ENCODE measurements at places on chromosomes 1 and 21.

DNA sequence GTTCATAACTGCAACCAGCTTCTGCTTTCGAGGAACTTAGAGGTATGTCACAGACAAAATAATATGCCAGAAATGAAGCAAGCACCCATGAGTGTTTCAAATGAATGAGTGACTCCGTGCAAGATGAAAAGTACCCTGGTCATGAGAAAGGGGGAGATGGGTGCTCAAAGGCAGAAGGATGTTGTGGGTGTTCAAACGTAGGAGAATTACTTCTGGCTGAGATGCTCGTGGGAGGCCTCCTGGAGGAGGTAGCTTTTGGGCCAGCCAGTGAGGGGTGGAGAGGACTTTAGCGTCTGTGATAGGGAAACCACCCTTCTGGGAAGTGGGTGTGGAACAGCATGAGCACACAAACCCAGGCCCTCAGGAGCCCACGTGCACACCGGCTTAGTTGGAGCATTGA, 113.8 kb downstream of the SYF2 start:
- DNase-seq = no peak

DNA sequence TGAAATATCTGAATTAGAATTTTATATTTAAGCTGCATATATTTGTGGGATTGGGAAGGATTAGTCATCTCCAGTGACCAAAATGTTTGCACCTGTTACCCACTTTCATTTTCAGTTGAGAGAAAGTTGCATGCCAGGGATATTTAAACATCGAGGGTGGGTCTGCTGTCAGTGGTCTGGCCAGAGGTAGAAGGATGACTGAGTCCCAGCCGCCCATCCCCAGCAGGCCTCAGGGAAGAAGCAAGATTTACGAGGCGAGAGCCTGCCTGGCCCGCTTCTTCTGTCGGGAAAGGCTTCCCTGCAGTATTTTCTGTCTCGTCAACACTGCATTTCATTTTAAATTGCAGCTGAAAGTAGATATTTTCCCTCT, 1.4 kb upstream of the MAN1C1 start:
- DNase-seq = no peak

DNA sequence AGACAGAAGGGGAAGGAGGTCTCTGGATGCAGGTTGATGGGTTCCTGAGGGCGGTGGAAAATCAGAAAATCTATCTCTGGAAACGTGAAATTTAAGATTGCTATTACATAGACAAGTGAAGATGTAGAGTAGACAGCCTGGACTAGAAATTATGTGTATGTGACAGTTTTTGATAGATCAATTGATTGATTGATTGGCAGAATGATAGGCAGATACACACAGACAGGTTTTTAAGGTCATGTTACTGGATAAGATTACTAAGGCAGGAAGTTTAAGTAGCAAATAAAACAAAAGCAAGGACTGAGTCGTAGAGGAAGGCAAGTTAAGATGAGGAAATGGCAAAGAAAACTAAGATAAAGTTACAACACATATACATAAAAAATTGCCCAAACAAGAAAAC, 124.7 kb downstream of the RGS21 start:
- no peak for DNase-seq

GRCh38 chr21:33686386-33686785, 44.1 kb downstream of the ITSN1 start:
- no peak for DNase-seq

DNA sequence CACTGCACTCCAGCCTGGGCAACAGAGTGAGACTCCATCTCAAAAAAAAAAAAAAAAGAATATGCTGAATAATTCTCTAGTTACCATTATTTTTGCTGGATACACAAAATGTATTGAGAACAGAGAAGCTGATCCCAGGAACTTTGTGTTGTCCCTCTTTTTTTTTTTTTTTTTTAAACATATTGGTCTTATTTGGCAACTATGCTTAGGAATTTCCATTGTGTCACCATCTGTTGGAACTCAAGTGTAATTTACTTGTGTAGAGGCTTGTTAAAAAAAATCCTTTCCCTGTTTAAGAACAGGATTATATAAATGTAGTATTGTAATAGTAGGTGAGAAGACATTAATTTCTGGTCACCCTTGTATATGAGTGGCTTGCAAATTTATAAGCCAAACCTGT, 28.6 kb downstream of the CAMSAP2 start:
- no peak for DNase-seq

DNA sequence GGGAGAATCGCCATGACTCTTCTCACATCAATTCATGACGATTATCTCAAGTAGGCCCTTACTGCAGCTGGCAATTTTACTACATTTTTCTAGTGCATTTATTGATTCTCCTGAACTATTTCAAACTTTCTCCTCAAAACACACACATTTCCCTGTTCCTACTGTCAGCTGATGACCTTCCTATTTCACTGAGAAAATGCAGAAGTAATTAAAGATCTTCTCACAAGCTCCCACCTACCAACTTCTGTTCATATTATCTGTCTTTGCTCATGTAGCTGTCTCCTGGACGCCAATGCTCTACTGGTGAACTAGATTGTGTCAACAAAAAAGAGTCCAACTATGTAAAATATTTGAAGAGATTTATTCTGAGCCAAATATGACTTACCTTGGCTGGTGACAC, 36.4 kb upstream of the FASLG start:
- DNase-seq = no peak

DNA sequence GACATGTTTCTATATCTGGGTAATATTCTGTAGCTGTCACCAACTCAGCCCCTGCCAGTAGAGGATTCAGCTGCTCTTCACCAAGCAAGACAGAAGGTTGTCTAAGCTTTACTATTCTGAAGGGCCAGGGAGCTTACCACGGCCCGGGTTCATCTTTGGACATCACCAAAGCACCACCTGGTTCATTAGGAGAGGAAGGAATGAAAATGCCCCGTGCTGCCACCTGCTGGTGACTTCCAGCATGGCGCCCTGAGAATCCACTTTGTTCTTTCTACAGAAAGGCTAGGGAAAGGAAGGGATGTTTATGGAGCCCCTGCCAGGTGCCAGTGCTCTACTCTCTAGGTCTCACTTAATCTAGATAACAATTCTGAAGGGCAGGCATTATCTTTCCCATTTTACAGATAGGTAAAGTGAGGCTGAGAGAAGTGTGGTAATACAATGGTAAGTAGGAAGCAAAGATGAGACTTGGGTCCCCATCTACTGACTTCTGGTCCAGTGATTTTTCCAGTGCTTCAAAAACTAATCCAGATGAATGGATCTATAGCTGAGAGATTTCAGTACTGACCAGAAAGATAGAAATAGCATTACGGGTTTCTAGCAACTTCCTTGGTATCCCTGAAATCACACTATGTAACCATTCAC, 79.5 kb downstream of the BEND5 start:
- DNase-seq = no peak
